ENCODE measurements at places on chromosomes 7 and 10. TPM values are rescaled to one million over a fixed set of nuclear protein-coding genes. Genes with fewer than 3 reads are reported as not detected.

GRCh38 chr7:55490099-55490498 lies 82.2 kb downstream of the VOPP1 start:
- H3K27me3 ChIP-seq: no peaks in the 10 kb centered on the region
- H3K4me3 ChIP-seq: no peak overlapping the region
- no peak for DNase-seq
- peak overlapping the region; percentile 53 for H3K27ac ChIP-seq

GRCh38 chr10:110762849-110763211 lies 108.9 kb upstream of the PDCD4 start:
- peaks cover 3% of the 10 kb centered on the region for H3K4me1 ChIP-seq
- H3K27me3 ChIP-seq: no peaks in the 10 kb centered on the region
- no peaks in the 10 kb centered on the region for H3K36me3 ChIP-seq

DNA sequence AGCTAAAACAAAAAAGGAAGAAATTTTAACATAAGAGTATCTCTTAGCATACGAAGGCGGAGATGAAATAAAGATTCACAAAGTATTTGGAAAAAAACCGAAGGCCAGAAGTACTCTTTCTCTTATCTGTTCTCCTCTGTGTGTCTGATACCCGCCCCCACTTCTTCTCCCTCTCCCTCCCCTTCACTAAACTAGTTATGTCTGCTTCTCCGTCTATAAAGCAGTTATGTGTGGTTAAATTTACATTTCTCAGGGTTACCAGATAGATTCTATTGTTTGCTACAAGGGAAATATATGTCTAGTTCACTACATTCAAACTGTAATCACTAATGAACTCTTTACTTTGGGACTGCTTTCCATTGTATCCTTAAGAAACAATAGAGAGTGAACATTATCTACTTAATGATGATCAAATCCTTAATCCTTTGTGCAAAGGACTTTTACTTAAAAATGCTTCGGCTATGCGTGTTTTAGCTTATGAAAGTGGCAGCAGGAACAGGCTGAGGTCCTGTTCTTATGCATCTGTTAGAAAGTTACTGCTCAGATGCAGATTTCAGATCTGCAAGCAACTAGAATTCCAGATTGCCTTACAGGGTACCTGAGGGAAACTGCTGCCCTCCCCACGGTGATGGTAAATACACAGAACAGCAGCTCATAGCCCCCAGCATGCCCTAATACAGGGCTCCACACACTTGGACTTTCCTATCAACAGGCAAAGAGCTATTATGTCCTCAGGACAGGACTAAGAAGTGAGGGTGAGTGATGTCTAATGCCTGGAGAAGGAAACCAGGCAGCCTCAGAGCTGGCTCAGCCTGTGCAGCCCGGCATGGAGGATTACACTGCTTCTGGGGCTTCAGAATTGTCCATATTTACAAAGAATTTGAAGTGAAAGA lies 273.3 kb downstream of the FZD1 start:
- DNase-seq: no peak
- H3K27me3 ChIP-seq: no peaks in the 10 kb centered on the region
- no peaks in the 10 kb centered on the region for H3K36me3 ChIP-seq
- H3K4me3 ChIP-seq: no peak overlapping the region

DNA sequence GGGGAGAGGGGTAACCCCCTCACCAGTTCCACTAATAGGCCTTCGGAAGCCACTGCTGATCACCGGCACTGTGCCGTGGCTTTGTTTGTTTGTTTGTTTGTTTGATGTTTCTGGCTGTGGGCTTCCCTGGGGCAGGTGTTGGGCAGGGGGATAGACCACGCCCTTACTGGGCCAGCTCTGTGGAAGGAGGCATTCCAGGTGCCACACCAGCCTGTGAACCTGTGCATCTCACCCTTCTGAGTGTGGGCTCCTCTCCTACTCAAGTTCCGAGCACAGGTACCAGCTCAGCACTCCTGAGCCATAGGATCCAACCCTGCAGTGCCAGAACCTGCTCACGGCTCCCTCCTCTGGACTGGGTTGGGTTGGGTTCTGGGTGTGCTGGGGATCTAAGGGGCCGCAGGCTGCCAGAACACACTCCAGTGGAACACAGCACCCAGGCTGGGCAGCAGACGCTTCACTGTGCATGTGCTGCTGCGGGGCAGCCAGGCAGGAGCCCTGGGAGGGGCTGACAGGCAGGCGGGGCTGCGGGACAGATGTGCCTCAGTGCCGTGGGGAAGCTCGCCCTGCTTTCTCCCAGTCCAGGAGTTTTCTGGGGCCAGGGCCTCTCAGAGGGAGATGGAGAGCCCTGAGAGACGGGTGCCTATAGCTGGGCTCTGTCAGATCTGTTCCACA lies 1053.9 kb downstream of the CNTNAP2 start:
- H3K4me3 ChIP-seq: no peak overlapping the region
- H3K27me3 ChIP-seq: no peaks in the 10 kb centered on the region
- no peaks in the 10 kb centered on the region for H3K4me1 ChIP-seq

GRCh38 chr10:53463539-53463938 lies 691.0 kb upstream of the MBL2 start:
- no peaks in the 10 kb centered on the region for H3K4me1 ChIP-seq
- H3K27ac ChIP-seq: no peak overlapping the region

DNA sequence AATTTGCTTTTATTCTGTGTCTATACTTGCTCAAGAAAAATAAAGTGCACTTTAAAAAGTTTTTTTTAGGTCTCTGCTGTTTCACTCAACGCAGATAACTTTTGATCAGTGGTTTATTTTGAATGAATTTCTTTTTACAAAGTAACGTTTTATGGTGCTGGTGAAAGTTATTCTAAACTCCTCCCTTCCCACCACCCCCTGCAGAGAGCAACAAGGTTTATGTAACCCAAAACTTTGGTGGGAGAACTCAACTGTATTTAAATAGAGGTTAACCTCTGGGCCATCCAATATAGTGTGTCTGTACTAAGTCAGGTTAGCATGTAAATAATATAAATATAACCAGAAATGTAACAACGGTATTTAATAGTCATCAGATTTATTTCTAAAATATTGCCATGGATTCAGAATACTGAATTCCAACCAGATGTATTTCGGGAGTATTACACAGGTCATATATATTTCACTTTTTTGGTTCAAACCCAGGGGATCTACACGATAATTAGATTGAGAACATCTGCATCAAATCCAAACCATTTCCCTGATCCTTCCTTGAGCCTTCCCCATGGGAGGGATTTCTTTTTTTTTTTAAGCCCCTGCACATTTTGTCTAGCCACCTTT lies 3.9 kb upstream of the CUX1 start:
- H3K4me3 ChIP-seq: peak overlapping the region; percentile 59
- H3K36me3 ChIP-seq: no peaks in the 10 kb centered on the region
- no peak for DNase-seq
- H3K4me1 ChIP-seq: peaks cover 13% of the 10 kb centered on the region
- H3K27me3 ChIP-seq: peaks cover 30% of the 10 kb centered on the region
- H3K27ac ChIP-seq: no peak overlapping the region

- H3K4me3 ChIP-seq: no peak overlapping the region
- peaks cover 6% of the 10 kb centered on the region for H3K4me1 ChIP-seq
- H3K27ac ChIP-seq: no peak overlapping the region
- H3K36me3 ChIP-seq: no peaks in the 10 kb centered on the region
- DNase-seq: no peak
These were observed 7.3 kb downstream of the NPY start for GRCh38 chr7:24291271-24291670.

DNA sequence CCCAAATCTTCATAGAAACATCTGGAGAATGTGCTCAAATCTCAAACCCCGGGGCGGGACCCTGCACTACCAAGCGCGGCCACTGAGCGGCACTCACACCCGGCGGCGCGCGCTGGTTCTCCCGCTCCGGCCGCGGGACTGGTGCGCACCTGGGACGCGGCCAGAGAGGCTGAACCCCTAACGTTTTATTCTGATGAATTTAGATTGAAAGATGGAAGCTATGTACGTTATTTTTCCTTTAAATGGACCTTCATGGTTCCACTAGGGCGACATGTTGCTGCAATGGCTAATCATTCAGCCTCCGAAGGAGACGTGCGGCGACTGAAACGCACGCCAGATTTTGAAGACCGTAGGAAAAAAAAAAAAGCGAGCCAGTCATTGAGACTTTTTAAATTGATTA lies 107.0 kb upstream of the INSIG1 start:
- peaks cover 17% of the 10 kb centered on the region for H3K4me1 ChIP-seq
- no peaks in the 10 kb centered on the region for H3K36me3 ChIP-seq
- H3K4me3 ChIP-seq: peak overlapping the region; percentile 61
- no peak overlapping the region for H3K27ac ChIP-seq
- peaks cover 5% of the 10 kb centered on the region for H3K27me3 ChIP-seq

The SBDS gene
- 68.6 TPM for total RNA-seq

The MYO3A gene
- not detected for total RNA-seq

The TRIM50 gene
- total RNA-seq: not detected

The ZNF398 gene
- total RNA-seq: 14.2 TPM

The OSBPL3 gene
- 93.7 TPM for total RNA-seq

The GSAP gene
- 2.8 TPM for total RNA-seq

All from activated CD4-positive, alpha-beta T cell treated with anti-CD3 and anti-CD28 coated beads, Interleukin-2, amount 10 ng/mL, durations not matched to agents 24 days and 14 days (primary cell).